ENCODE measurements at places on chromosomes 2 and 18.

DNA sequence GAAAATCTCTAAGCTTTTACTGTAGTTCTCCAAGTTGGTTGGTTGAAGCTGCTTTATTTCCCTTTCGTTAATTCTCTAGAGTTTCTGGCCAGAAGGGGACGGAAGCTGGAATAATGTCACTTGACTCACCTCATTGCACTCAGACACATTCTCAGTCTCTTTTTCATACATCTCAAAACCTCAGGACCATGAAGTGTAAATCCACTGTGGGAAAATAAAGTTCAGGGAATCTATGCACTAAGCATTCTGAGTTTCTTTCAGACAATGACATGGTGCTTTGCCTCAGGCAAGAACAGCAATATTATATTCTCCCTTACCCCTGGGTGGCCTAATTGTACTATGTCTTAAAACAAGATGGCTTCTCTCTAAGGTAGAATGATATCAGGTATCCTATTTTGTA, 167.8 kb downstream of the PRPF40A start:
- H3K27ac ChIP-seq: no peak overlapping the region
- H3K4me1 ChIP-seq: no peaks in the 10 kb centered on the region
- DNase-seq: no peak
- no peaks in the 10 kb centered on the region for H3K27me3 ChIP-seq
- no peaks in the 10 kb centered on the region for H3K36me3 ChIP-seq
- H3K4me3 ChIP-seq: no peak overlapping the region

GRCh38 chr2:25369439-25369838, 27.7 kb upstream of the DNMT3A start:
- no peak overlapping the region for H3K4me3 ChIP-seq
- DNase-seq: no peak
- H3K27me3 ChIP-seq: no peaks in the 10 kb centered on the region
- H3K36me3 ChIP-seq: no peaks in the 10 kb centered on the region
- no peaks in the 10 kb centered on the region for H3K4me1 ChIP-seq

DNA sequence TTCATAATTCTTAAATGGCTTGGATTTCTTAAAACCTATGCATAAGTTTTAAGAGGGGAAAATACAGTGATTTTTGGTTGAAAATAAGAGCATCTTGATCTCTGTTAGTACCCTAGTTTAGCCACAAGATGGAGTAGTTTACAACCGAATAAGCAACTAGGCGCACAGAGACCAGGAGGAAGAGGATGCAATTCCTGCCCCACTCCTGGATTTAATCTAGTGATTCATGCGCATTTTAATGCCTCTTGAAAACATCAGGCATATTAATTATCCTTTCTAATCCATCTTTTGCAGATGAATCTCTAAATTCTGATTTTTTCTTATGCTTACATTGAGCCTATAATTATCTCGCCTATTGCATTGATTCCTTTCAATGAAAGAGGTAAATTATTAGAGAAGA, 76.7 kb downstream of the MRPS9 start:
- no peak overlapping the region for H3K4me3 ChIP-seq
- H3K36me3 ChIP-seq: no peaks in the 10 kb centered on the region
- peaks cover 21% of the 10 kb centered on the region for H3K4me1 ChIP-seq
- H3K27ac ChIP-seq: no peak overlapping the region

DNA sequence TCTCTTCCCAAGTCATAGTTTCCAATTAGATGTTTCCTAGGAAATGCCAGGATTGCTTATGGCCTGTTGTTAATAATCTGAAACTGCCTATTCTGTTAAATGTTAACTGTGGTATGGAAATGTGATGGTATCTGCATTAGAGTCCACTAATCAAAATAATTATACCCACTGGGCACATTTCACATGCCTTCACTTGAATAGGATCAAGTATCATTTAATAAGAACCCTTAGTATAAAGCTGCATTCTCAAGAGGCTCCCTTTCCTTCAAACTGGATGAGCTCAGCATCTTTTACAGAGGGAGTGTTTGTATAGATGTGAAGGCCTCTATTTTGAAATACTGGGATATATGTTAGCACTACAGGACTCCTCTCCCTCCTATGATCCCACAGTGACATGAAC, 477.2 kb upstream of the VRK2 start:
- H3K4me3 ChIP-seq: no peak overlapping the region
- no peaks in the 10 kb centered on the region for H3K27me3 ChIP-seq
- H3K27ac ChIP-seq: no peak overlapping the region
- no peaks in the 10 kb centered on the region for H3K36me3 ChIP-seq

- H3K27ac ChIP-seq: peak overlapping the region; percentile 35
- H3K36me3 ChIP-seq: no peaks in the 10 kb centered on the region
- peak; percentile 68 for DNase-seq
These were observed 188.4 kb upstream of the GYPC start for GRCh38 chr2:126467367-126468054.

- peak overlapping the region; percentile 87 for H3K27ac ChIP-seq
- H3K4me3 ChIP-seq: peak overlapping the region; percentile 96
- H3K27me3 ChIP-seq: no peaks in the 10 kb centered on the region
These were observed 479 bp downstream of the GPATCH11 start for GRCh38 chr2:37084797-37085196.

GRCh38 chr2:147198651-147199171, 646.1 kb upstream of the ACVR2A start:
- H3K27me3 ChIP-seq: no peaks in the 10 kb centered on the region
- no peak for DNase-seq
- no peaks in the 10 kb centered on the region for H3K4me1 ChIP-seq
- H3K27ac ChIP-seq: no peak overlapping the region

GRCh38 chr2:126882736-126883665, 15.7 kb upstream of the TEX51 start:
- DNase-seq: no peak
- no peaks in the 10 kb centered on the region for H3K4me1 ChIP-seq
- H3K27ac ChIP-seq: no peak overlapping the region

DNA sequence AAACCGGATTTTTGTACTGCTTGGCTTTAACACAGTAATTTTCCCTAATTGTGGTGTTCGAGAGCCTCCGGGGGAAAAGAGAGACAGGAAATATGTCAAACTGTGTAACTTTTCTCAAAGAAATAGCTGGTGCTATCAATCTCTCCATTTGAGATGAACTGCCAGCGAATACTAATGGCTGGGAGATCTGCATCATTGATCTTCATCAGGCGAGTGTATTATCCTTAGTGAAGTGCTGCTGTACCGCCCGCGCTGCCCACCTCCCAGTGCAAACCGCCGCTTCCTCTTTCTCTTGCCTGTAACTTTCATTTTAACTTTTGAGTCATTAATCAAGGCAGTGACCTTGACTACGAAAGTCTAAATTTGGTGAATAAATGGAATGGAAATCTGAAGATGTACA, 246.1 kb upstream of the ST6GAL2 start:
- H3K36me3 ChIP-seq: no peaks in the 10 kb centered on the region
- no peak overlapping the region for H3K27ac ChIP-seq
- H3K4me1 ChIP-seq: no peaks in the 10 kb centered on the region
- H3K4me3 ChIP-seq: no peak overlapping the region

DNA sequence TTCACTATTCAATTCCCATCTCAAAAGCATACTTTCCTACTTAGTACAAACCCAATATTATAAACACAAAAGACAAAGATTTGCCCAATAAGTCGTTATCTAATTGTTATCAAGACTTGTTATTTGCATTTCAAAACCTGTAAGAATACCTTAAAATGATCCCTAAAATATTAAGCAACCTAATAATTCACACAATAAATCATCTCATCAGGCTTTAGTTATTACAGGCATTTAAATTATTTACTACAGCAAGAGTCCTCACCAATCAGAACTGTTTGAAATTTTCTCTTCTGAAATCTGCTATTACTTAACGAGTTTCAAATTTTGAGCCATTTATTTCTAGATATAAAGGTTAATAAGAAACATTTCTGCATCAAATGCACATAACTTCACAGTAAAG, 1.6 kb downstream of the CCDC88A start:
- DNase-seq: no peak
- H3K36me3 ChIP-seq: no peaks in the 10 kb centered on the region
- peaks cover 19% of the 10 kb centered on the region for H3K4me1 ChIP-seq
- peaks cover 27% of the 10 kb centered on the region for H3K27me3 ChIP-seq
- no peak overlapping the region for H3K27ac ChIP-seq

DNA sequence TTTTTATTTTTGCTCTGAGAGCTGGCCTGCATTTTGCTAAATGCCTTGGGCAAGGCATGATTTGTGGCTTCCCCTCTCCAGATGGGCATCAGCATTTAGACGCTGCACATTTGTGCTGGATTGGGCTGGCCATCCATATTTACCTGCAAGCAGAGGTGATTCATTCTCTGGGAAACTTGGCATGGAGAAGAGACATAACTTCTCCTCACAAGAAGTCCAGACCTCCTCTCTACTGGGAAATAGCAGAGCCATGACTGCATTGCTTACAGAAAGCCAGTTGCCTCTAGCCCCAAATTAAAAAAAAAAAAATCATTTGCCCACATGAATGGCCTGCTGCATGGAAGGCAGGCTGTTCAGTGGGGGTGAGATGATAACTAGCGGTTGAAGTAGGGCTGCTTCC, 120.1 kb downstream of the ACTR3 start:
- no peak overlapping the region for H3K4me3 ChIP-seq
- no peaks in the 10 kb centered on the region for H3K4me1 ChIP-seq
- DNase-seq: no peak
- no peaks in the 10 kb centered on the region for H3K36me3 ChIP-seq
- no peaks in the 10 kb centered on the region for H3K27me3 ChIP-seq

GRCh38 chr2:175930504-175930903, 71.6 kb downstream of the LNPK start:
- no peak for DNase-seq
- no peaks in the 10 kb centered on the region for H3K27me3 ChIP-seq
- no peaks in the 10 kb centered on the region for H3K36me3 ChIP-seq
- no peaks in the 10 kb centered on the region for H3K4me1 ChIP-seq
- H3K27ac ChIP-seq: no peak overlapping the region

DNA sequence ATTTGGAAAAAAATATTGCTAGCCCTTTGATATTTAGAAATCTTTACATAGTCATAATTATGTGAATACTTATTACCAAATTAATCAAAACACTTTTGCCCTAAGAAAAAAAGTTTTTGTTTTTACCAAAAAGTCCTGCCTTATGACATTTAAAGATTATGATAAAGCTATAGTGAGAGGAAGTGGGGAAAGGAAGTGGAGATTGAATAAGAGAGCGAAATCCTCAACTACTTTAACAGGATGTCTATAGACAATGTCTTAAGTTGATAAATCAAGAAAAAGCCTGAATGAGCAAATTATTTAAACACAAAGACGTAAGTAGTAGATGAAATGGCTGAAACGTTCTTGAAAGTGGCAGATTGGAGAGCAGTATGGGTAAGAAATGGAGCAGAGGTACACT, 20.9 kb upstream of the VPS54 start:
- H3K27me3 ChIP-seq: no peaks in the 10 kb centered on the region
- H3K27ac ChIP-seq: no peak overlapping the region

DNA sequence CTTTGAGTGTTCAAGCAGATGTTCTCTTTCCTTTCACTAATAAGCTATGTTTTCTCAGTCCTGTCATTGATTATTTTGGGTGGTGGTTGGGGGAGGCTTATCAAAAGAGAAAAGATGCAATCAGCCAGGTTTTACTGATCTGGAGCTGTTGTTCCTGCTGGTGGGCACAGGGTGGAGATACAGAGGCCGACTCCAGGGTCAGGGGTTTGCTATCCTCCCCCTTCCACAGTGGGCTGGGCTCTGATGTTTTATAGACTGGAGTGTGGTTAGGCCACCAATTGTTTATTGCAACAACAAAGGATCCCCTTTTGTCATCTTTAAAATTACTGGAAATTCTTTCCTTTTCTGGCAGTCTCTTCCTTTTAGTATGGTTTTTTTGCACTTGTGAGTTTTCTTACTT, 120.5 kb downstream of the TANC1 start:
- H3K4me1 ChIP-seq: peaks cover 19% of the 10 kb centered on the region
- no peak overlapping the region for H3K27ac ChIP-seq
- H3K27me3 ChIP-seq: no peaks in the 10 kb centered on the region
- no peak overlapping the region for H3K4me3 ChIP-seq
- H3K36me3 ChIP-seq: no peaks in the 10 kb centered on the region

DNA sequence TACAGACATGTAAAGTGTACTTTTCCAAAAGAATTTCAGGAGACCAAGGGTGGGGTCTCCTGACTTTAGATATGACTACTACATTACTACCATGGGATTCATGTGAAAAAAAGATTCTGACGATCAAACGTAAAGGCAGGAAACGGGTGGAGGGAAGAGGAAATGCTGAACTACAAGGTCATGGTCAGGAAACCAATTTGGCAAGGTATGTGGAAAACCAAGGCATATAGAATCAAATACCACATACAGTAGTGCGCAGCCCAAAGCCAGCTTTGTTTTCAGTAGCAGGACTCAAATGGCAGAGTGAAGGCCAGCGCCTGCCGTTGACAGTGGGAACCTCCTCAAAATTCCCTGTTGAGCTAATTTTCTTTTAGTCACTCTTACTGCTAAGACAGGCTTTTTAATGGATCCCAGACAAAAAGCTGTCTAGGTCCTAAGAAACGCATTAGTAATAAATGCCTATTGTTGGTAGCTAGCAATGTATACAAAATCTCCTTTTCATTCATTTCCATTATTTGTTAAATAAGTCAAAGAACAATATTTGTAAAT, 57.6 kb upstream of the SERTAD2 start:
- no peaks in the 10 kb centered on the region for H3K27me3 ChIP-seq
- no peak for DNase-seq
- no peak overlapping the region for H3K27ac ChIP-seq
- no peak overlapping the region for H3K4me3 ChIP-seq

DNA sequence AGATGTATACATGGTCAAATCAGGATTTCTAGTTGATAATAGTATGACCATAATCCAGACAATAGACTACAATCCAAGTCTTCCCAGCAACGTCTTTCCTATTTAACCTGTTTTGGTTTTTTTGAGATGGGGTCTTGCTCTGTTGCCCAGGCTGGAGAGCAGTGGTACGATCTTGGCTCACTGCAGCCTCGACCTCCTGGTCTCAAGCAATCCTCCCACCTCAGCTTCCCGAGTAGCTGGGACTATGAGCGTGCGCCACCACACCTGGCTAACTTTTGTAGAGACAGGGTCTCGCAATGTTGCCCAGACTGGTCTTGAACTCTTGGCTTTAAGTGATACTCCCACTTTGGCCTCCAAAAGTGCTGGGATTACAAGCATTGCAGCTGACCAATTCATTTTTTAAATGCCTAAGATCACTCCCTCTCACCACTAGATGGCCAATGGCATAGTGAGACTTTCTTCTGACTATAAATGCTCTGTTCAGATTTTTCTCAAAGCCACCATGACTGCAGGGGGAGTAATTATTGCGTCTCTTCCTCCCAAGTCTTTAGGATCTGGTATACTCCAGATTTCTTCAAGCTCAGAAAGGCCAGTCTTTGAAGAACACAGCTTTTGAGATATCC, 47.6 kb downstream of the HNRNPLL start:
- no peak for DNase-seq
- no peak overlapping the region for H3K27ac ChIP-seq
- H3K4me1 ChIP-seq: no peaks in the 10 kb centered on the region
- H3K4me3 ChIP-seq: no peak overlapping the region

DNA sequence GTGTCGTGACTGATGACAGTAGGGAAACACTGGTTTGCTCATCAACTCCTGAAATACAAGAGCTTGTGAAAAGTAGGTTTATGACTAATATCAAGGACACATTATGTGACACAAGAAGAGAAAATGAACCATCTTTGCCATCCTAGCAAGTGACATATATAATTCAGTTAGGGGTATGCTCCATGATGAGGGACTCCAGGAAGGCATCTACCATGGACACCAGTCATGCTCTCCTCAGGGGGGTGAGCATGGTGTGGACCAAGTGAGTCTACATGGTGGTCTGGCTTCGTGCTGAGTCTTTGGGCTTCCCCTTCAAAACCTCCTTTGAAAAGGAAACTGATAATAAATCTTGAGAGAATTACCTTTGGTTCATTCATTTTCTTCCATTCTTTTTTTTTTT, 11.7 kb upstream of the SERPINB5 start:
- H3K36me3 ChIP-seq: no peaks in the 10 kb centered on the region
- H3K27ac ChIP-seq: no peak overlapping the region
- DNase-seq: no peak
- no peak overlapping the region for H3K4me3 ChIP-seq
- no peaks in the 10 kb centered on the region for H3K4me1 ChIP-seq
- no peaks in the 10 kb centered on the region for H3K27me3 ChIP-seq
